ENCODE measurements at places on chromosomes 2 and 18.

DNA sequence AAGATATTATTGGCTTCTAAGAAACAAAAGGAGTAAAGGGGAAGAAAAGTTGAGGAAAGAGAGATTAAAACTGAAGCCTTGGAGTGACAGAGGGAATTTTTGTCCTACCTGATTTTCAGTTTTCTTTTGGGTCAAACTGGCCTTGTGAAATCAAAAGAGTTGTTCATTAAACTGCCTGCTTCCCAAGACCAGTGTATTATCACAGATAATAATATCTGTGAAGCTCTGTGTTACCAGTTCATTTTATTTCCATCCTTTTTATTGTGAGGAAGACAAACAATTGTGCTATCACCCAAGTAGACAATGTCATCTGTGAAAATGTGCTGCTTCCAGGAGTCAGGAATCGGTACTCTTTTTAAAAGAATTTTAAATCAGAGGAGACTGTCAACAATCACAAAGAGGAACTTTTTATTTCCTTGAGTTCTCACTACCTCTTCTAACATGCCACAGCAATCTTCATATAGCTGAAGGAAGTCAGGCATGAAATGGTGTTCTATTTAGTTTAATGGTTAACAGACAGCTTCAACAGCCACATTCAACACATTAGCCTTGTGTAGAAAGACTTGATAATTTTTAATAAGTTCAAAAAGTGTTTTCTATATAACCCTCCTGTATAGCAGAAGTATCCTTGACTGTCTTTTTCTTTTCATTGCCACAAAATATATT lies 554.8 kb downstream of the PIK3C3 start:
- no peak overlapping the region for H3K27ac ChIP-seq
- no peaks in the 10 kb centered on the region for H3K36me3 ChIP-seq
- peaks cover 7% of the 10 kb centered on the region for H3K27me3 ChIP-seq
- H3K4me3 ChIP-seq = no peak overlapping the region
- no peak for DNase-seq

DNA sequence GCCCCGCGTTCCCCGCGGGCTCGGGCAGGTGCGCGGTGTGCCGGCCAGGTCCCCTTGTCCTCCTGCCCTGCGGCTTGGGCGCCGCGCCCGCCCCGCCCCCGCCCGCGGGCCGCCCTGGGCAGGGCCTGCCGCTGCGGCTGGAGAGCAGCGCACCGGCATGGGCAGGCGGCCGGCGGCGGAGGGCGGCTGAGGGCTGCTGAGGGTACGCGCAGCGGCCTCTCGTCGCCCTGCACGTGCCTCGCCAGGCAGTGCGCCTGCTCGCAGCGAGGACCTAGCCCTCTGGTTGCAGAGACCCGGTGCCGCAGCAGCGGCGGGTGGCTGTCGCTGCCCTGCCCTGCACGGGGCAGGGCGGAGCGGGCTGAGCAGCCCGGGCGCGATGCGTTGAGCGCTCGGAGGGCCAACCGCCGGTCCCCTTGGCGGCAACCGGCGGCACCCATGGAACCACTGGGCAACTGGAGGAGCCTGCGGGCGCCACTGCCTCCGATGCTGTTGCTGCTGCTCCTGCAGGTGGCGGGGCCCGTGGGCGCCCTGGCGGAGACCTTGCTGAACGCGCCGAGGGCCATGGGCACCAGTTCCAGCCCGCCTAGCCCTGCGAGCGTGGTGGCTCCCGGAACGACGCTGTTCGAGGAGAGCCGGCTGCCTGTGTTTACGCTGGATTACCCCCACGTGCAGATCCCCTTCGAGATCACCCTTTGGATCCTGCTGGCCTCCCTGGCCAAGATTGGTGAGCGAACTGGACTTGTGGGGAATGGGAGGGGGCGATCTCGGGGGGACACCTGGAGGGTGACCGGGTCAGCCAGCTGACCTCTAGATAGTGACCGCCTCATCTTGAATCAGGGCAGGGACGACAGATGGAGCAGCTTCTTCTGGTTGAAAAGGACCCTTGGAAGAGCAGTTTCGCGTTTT lies at the start of gene SLC9A2:
TSS of gene SLC9A2 (plus strand) at position 140 of the 906 bp plus-strand sequence. CDS start at position 436, 296 bp downstream.
- peak within 1 kb of the TSS; percentile 55 for H3K4me3 ChIP-seq
- peaks cover 67% of the 10 kb centered on the region for H3K27me3 ChIP-seq
- DNase-seq = no peak
- no peaks in the 10 kb centered on the region for H3K36me3 ChIP-seq
- no peaks in the 10 kb centered on the region for H3K4me1 ChIP-seq

- H3K4me3 ChIP-seq = no peak overlapping the region
- H3K27me3 ChIP-seq = no peaks in the 10 kb centered on the region
- no peak for DNase-seq
- H3K4me1 ChIP-seq = no peaks in the 10 kb centered on the region
- no peak overlapping the region for H3K27ac ChIP-seq
- no peaks in the 10 kb centered on the region for H3K36me3 ChIP-seq
These were observed 203.6 kb upstream of the KYNU start for GRCh38 chr2:142673836-142674235.

DNA sequence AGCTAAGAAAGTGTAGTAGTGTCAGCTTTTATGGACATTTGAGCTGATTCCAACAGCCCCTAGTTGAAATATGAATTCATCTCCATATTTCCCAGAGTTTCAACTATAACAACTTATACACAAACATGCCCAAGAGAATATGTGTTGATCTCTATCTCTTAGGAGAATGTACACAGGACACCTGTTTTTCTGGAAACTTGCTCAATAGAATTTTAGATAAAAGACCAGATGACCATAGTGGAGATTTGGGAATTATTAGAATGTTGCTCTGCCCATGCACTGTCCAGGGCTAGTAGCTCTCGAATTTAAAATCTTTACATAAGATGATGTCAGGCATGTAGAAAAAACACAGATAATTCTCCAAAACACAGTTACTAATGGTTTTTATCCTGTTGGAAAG lies 162.3 kb upstream of the VRK2 start:
- no peak for DNase-seq
- no peak overlapping the region for H3K27ac ChIP-seq
- H3K4me3 ChIP-seq = no peak overlapping the region
- H3K36me3 ChIP-seq = no peaks in the 10 kb centered on the region
- no peaks in the 10 kb centered on the region for H3K4me1 ChIP-seq

GRCh38 chr2:136116813-136117390 lies 1.0 kb downstream of the CXCR4 start:
- peak overlapping the region; percentile 87 for H3K4me3 ChIP-seq
- peaks cover 18% of the 10 kb centered on the region for H3K4me1 ChIP-seq
- no peaks in the 10 kb centered on the region for H3K27me3 ChIP-seq

DNA sequence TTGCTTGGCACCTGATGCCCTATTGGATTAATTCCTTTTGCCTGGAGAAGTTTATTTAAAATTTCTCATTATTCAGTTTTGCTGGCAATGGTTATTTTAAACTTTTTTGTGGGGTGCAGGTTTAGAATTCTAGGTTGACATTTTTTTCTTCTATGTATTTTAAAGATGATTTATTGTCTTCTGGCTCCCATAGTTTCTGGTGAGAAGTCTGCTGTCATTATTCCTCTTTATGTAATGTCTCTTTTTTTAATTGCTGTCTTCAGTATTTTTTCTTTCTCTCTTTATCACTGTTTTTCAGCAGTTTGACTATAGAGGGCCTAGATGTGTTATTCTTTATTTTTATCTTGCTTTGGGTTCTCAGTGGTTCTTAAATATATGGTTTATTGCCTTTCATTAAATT lies 182.2 kb upstream of the STON1 start:
- H3K27me3 ChIP-seq = no peaks in the 10 kb centered on the region
- H3K4me1 ChIP-seq = peaks cover 33% of the 10 kb centered on the region
- no peak overlapping the region for H3K4me3 ChIP-seq
- DNase-seq = peak; percentile 38
- peaks cover 39% of the 10 kb centered on the region for H3K36me3 ChIP-seq
- H3K27ac ChIP-seq = no peak overlapping the region

DNA sequence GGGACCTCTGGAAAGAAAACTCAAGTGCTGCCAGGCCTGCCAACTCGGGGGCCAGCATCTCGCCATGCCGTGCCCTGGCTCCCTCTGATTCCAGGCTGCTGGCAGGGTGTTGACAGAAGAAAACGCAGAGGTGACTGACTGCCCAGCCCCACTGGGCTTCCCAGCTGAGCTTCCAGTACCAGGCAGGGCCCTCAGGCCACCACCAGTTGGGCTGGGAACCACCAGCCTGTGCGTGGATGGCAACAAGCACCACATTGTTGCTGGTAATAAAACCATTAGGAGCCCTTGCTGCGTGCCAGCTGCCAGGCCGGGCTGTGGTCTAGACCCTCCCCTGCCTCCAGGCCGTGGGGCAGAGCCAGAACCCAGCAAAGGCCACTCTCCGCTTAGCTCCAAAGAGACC lies 9.2 kb downstream of the DNMT3A start:
- H3K27ac ChIP-seq = no peak overlapping the region
- H3K36me3 ChIP-seq = peaks cover 5% of the 10 kb centered on the region
- H3K4me1 ChIP-seq = no peaks in the 10 kb centered on the region

DNA sequence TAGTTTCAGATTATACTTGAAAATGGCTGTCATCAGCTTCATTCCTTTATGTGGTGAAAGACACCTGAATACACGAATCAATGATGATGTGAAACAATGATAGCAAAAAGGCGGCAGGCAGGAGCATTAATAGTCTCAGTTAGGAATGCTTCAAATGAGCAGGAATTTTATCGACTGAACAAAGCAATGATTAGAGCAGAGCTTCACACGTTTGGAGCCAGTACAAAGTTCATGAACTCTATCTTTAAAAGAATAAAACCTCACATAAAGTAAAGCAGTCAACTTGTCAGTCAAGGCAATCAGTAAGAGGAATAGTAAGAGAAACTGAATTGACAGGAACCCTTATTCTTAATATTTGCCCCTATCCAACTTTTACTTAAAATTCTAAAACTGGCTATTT lies 78.4 kb upstream of the SERTAD2 start:
- no peak overlapping the region for H3K4me3 ChIP-seq
- no peak overlapping the region for H3K27ac ChIP-seq
- H3K36me3 ChIP-seq = no peaks in the 10 kb centered on the region
- DNase-seq = no peak

DNA sequence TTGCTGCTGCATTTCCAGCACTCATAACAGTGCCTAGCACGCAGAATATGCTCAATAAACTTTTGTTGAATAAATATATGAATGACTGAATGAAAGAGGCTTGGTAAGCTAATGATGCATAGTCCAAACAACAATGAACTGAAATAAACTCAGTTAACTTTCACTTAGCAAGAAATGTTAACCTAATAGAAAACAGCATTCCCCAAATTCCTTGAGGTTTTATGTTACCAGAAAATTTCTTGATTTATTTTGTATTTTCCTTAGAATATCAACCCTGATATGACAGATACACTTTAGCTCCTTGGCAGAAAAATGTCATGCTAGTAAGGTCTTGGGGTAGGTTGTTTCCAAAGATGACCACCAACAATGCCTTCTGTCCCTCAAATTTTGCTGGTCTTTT lies 217.4 kb downstream of the KCNE4 start:
- H3K36me3 ChIP-seq = no peaks in the 10 kb centered on the region
- H3K4me1 ChIP-seq = peaks cover 10% of the 10 kb centered on the region
- no peak overlapping the region for H3K27ac ChIP-seq
- DNase-seq = no peak
- no peaks in the 10 kb centered on the region for H3K27me3 ChIP-seq
- H3K4me3 ChIP-seq = no peak overlapping the region

- no peaks in the 10 kb centered on the region for H3K27me3 ChIP-seq
- no peak overlapping the region for H3K4me3 ChIP-seq
- DNase-seq = no peak
- no peaks in the 10 kb centered on the region for H3K36me3 ChIP-seq
- no peak overlapping the region for H3K27ac ChIP-seq
- H3K4me1 ChIP-seq = peaks cover 11% of the 10 kb centered on the region
These were observed 27.2 kb upstream of the COBLL1 start for GRCh38 chr2:164868563-164869419.

- peaks cover 56% of the 10 kb centered on the region for H3K27me3 ChIP-seq
- H3K27ac ChIP-seq = no peak overlapping the region
- H3K4me1 ChIP-seq = no peaks in the 10 kb centered on the region
- DNase-seq = no peak
- H3K36me3 ChIP-seq = no peaks in the 10 kb centered on the region
These were observed 96.4 kb downstream of the LOXHD1 start for GRCh38 chr18:46560671-46561045.

- H3K27me3 ChIP-seq = no peaks in the 10 kb centered on the region
- H3K4me3 ChIP-seq = no peak overlapping the region
- no peak overlapping the region for H3K27ac ChIP-seq
- H3K4me1 ChIP-seq = peaks cover 7% of the 10 kb centered on the region
- no peaks in the 10 kb centered on the region for H3K36me3 ChIP-seq
These were observed 1451.3 kb upstream of the SLC39A10 start for GRCh38 chr2:194205568-194206227.

DNA sequence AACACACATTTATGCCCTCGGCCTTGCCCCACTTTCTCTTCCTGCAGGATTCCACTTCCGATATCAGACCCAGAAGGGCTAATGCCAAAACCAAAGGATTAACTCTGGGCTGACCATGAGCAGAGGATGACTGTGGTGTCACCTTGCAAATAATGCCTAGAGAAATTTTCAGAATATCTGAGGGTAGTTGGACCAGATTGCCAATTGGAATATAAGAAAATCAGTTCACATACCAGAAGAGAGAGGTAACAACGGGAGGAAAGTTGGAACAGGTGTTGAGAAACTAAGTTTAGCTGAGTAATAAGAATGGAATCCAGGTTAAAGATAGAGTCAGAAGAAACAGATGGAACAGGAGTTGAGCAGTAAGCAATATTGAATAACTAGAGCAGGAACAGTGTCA lies 232.7 kb upstream of the UBE2E3 start:
- H3K36me3 ChIP-seq = no peaks in the 10 kb centered on the region
- peaks cover 17% of the 10 kb centered on the region for H3K4me1 ChIP-seq
- H3K27me3 ChIP-seq = no peaks in the 10 kb centered on the region
- peak; percentile 61 for DNase-seq

GRCh38 chr18:32425466-32425865 lies 45.2 kb downstream of the GAREM1 start:
- peak overlapping the region; percentile 82 for H3K27ac ChIP-seq
- H3K36me3 ChIP-seq = peaks cover 4% of the 10 kb centered on the region
- no peaks in the 10 kb centered on the region for H3K27me3 ChIP-seq
- H3K4me3 ChIP-seq = peak overlapping the region; percentile 13

DNA sequence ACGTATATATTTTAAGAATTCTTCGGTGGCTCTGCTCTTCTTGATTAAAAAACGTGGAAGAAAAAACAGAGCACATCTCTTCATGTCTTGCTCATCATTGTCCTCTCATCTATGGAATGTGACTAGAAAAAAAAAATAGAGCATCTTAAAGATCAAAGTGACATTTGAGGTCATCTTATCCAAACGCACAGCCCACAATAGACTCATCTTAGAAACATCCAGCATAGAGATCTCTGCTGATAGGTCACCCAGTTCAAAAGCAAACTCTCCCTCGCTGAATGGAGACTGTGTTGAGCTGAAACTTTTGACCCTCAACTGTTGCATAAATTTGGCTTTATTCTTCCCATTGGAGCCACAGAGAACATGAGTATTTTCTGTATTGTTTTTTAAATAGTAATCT lies 65.2 kb downstream of the CMPK2 start:
- no peaks in the 10 kb centered on the region for H3K36me3 ChIP-seq
- peaks cover 21% of the 10 kb centered on the region for H3K27me3 ChIP-seq
- no peak for DNase-seq
- no peak overlapping the region for H3K27ac ChIP-seq

All from MCF 10A (cell line).